SJCRH30 (cell line): ENCODE measurements at places on chromosomes 2 and 18.
A peak's percentile ranks its signal among the peaks of the same experiment; 100 is the strongest.

DNA sequence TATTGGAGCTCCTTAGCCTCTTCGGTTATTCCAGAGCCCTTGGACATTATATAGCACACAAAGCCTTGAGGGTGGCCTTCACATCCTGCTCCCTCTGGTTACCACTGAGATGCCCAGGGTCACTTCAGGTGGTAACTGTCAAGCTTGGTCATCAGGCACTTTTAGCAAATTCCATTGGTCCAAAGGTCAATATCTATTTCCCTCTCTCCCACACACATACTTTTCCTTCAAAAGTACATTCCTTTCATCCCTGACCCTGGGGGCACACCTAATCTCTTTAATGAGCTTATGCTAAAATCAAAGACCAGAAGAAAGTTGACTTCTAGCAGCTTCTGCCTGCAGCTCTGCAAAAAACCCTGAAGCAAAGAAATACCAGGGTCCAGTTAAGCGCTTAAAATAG is 172.0 kb upstream of the NRP2 start:
- DNase-seq = no peak

GRCh38 chr2:42971947-42972736 is 179.8 kb upstream of the HAAO start:
- DNase-seq = no peak

DNA sequence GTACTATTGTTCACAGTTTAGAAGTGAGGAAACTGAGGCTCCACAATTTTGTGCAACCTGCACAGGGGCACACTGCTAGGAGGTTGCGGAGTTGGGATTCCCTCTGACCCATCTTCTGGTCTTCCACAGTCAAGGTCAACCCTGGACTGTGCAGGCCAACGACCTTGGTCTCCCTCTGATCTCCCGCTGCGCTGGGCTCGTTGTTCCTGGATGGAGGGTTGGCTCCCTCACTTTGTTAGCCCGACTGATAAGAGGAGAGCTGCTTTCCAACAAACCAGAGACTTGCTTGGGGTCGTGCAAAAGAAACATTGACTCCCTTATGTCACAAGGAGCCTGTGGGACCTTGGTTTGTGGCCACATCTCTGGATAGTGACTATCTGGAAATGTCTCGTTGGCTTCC is 187.6 kb downstream of the MYCN start:
- no peak for DNase-seq

DNA sequence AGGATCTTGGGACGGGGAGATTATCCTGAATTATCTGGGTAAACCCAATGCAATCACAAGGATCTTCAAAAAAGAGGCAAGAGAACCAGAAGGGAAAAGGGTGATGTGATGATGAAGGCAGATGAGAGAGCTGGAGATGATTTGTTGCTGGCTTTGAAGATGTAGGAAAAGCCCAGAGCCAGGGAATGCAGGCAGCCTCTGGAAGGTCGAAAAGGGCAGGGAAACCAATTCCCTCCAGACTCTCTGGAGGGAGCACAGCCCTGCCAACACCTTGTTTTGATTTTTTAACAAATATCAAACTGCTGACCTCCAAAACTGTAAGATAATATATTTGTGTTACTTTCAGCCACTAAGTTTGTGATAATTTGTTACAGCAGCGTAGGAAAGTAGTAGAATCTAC is 48.9 kb upstream of the IL1R2 start:
- no peak for DNase-seq

DNA sequence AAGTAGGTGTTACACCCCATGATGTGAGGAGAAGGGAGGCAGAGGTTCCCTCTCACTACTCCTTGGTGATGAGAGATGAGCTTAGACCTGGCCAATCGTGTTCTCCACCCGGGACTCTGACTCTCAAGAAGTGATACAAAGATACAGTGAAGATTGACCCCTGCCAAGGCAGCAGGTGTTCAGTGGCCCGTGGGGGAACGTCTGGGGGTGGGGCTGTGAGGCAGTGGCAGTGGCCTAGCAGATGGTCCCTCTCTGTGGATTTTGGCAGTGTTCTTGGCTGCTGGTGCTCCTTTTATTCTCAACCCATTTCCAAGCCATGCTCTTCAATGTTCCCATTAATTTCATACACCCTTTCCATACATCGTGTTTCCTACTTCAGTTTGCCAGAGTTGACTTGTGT is 120.4 kb upstream of the NEDD4L start:
- no peak for DNase-seq

GRCh38 chr2:75959724-75960471 is 249.2 kb upstream of the GCFC2 start:
- DNase-seq = no peak

DNA sequence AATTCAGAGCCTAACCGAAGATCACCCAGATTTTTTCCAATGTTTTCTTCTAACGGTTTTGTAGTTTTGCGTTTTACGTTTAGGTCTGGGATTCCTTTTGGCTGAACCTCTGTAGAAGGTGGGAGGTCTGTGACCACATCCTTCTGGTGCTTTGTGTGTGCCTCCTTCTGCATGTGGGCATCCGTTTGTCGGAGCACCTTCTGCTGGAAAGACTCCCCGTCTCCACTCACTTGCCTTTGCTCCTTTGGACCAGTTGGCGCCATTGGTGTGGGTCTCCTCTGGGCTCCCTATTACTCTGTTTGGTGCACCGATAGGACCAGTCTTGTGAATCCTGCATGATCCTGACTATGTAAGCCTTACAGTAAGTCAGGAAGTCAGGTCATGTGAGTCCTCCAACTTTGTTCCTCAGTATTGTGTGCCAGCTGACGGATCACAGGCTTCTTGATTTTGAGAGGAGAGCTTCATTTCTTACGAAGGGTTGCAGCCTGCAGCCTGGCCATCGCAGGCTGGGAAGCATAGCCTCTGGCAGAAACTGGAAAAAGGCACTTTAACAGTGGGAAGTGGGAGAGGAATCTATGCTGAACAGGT is 13.6 kb downstream of the AQP12A start:
- DNase-seq = no peak

GRCh38 chr2:218307415-218308090 is 15.2 kb upstream of the TMBIM1 start:
- no peak for DNase-seq

DNA sequence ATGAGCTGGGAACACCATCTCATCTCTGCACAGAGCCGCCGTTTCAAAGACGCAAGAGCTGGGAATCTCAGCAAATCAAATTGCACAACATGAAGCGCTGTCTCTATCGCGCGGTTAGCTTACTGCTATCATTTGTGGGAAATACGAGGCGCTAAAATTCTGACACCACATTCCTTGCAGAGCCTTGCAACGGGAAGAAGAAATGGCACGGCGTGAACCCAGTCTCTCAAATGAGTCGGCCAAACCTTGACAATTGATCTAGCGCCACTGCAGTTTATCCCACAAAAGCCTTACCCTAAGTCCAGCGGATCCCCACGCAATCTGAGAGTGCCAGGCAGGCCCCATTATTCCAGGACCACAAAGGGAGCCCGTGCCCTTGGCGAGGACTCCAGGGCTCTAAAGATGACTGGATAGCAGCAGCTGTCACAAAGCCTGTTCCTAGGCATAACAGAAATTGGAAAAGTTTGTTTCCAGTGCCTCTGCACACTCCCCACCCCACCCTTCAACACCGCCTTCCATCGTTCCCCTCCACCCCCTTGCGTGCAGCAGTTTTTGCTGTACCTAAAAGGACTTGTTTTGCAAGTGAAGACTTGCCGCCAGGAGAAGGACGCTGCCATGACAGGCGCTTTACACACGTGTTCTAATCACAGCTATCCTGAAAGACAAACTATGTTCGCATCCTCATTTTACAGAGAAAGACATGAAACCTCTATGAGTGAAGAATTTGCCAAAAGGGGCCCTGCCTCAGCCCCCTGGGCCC is 252.4 kb downstream of the EIPR1 start:
- peak; percentile 91 for DNase-seq

DNA sequence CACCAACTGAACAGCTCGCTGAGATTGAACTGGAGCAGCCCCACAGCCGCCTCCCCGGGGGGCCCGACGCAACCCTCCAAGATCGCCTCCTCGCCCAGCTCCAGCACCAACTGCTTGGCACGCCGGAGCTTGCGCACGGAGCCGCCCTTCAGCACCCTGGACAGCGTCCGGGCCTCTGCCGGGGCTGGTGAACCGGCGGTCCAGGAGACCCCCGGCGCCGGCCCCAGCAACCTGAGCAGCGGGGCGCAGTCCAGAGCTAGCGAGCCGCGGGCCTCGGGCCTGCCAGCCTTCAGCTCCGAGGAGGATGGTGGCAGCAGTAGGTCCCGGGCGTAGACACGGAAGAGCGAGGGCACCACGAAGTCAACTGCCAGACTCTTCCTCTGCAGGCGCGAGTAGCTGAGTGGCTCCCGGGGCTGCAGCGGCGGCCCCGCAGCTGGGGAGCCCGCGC is 1.2 kb downstream of the ALK start:
- peak; percentile 92 for DNase-seq

GRCh38 chr2:98479371-98479770 is 34.7 kb downstream of the INPP4A start:
- DNase-seq = no peak

DNA sequence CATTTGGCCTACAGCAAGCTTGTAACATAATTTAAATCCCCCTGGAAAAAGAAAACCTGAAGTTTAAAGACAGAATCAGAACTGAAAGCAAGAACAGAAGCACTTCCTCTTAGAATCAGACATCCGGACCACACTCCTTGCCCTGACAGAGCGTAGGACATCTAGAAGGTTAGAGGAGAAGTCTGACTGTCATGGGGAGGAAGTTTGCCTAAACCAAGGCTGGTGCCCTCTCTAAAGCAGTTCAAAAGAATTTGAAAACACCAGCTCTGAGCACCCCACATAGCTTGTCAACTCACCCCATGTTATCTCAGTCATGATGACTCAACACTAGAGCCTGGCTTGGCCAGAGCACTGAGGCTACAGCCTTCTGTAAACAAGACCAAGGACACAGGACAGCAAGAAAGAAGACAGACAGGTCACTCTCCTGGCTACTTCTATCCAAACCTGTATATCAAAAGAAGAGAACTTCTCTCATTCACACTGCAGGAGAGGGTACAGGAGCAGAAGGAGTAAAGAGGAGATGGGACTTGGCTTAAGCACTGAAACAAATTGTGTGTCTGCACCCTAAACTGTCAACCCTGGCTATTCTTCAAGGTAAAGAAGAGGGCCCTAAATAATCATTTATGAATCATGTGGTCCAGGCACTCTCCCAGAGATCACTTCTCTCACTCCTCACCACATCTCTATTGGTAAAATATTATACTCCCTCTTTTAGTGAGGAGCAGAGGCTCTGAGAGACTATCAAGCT is 198.6 kb downstream of the MEMO1 start:
- no peak for DNase-seq

GRCh38 chr2:239255628-239256349 is 145.0 kb downstream of the HDAC4 start:
- no peak for DNase-seq

- DNase-seq = no peak
Measured at GRCh38 chr2:48771241-48772014, 15.9 kb upstream of the LHCGR start.

DNA sequence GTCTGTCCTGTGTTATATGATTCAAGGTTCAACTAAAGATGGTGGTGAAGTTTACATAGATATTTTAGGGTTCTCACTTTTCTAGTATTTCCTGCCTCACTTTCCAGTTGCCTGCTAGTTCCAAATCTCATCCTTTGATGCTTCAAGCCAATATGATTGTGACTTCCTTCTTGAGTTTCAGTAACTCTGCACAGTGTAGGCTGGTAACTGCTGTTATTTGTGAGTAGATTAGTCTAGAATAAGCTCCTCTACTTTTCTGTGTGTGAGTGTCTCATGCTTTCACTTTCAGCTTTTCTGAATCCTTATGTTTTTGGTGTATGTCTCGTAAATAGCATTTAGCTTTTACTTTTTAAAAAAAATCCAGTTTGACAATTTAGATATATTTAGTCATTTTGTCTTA is 42.6 kb downstream of the GALNT1 start:
- DNase-seq = no peak

- DNase-seq = no peak
Measured at GRCh38 chr2:127733816-127734537, 32.7 kb downstream of the SFT2D3 start.

GRCh38 chr2:160317181-160318099 is 117.4 kb upstream of the ITGB6 start:
- no peak for DNase-seq
